ENCODE measurements at places on chromosomes 7 and 10.

DNA sequence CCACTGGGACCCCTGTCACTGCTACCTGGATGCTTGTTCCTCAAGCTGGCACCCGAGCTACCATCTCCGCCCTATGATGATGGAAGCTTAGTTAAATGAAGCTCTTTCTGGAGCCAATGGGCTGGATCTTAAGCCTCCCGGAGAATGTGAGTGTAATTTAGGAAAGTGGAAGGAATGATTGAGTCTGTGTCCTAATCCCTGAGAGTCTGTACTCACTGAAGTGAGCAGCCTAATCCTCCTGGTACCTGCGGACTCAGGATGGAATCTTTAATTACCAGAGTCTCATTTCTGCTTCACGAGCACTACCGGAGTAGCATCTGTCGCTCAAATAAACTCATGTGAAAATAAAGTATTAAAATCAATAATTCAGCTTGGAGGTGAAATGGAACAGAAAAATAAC, 255.5 kb downstream of the WDR37 start:
- DNase-seq: no peak

- DNase-seq: no peak
Observed at GRCh38 chr7:154353355-154353767, 301.2 kb downstream of the DPP6 start.

- no peak for DNase-seq
Observed at GRCh38 chr7:100682991-100683658, 9.6 kb downstream of the GNB2 start.

GRCh38 chr7:129468547-129468946, 33.8 kb upstream of the SMKR1 start:
- DNase-seq: no peak

- DNase-seq: no peak
Observed at GRCh38 chr7:33299425-33299824, 170.1 kb downstream of the BBS9 start.

- DNase-seq: no peak
Observed at GRCh38 chr7:30838008-30838407, 66.8 kb downstream of the MINDY4 start.

- DNase-seq: no peak
Observed at GRCh38 chr7:17233603-17234002, 64.8 kb upstream of the AHR start.

GRCh38 chr10:5040781-5041470, 37.3 kb upstream of the AKR1C2 start:
- no peak for DNase-seq

GRCh38 chr10:73802276-73802991, 9.0 kb downstream of the NDST2 start:
- no peak for DNase-seq

- DNase-seq: no peak
Observed at GRCh38 chr7:156100086-156100485, 287.8 kb upstream of the SHH start.

GRCh38 chr7:138137423-138138171, 61.3 kb downstream of the AKR1D1 start:
- no peak for DNase-seq

- no peak for DNase-seq
Observed at GRCh38 chr10:14571866-14572507, 202.7 kb downstream of the FAM107B start.

DNA sequence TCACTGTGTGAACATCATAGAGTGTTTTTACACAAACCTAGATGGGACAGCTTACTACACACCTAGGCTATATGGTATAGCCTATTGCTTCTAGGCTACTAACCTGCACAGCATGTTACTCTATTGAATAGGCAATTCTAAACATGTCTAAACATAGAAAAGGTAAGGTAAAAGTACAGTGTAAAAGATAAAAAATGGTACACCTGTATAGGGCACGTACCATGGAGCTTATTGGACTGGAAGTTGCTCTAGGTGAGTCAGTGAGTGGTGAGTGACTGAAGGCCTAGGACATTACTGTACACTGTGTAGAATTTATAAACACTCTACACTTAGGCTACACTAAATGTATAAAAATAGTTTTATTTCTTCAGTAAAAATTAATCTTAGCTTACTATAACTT, 182.0 kb upstream of the THSD7A start:
- DNase-seq: no peak

DNA sequence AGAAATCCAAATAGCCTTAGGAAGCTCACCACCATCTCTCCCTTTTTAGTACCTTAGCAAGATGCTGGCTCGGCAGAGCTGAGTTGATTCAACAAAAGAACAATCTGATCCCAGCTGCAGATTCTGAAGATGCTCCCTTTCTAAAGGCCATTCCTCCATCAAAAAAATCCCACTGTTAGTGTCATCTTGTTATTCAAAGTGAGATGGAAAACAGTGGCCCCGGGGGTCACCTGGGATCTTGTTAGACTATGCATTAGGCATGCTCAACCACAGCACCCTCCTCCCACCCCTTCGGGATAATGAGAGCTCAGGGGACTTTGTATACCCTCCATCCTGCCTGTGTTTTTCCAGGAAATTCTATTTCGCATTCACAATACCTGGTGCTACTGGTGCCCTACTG, 2.4 kb downstream of the NCAPG2 start:
- DNase-seq: no peak

DNA sequence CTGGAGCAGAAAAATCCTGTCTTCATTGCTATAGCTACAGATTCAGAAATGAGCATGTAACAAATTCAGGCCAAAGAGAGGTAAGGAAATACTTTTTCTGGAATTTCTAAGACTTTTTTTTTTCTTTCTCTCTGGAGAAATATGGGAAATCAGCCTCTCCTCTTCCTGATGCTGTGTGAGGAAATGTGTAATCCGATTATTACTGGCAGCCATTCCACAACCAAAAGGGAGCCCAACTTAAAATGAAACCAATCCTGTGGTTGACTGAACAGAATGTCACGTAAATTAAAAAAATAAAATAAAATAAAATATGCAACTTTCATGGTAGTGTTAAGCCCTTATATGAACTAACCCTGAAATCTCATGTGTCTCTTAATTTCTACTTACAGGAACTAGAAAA, 10.7 kb upstream of the POT1 start:
- DNase-seq: no peak

- no peak for DNase-seq
Observed at GRCh38 chr7:24715661-24716479, 41.4 kb downstream of the GSDME start.

Measured in Right ventricle myocardium inferior (tissue), 1 donor.